ENCODE measurements at places on chromosomes 2 and 18. TPM values are rescaled to one million over a fixed set of nuclear protein-coding genes. Genes with fewer than 3 reads are reported as not detected.

TWIST2 gene
- total RNA-seq: 94.5 TPM

NOP58 gene
- 35.5 TPM for total RNA-seq

PROM2 gene
- 0.25 TPM for total RNA-seq

GALNT14 gene
- total RNA-seq: not detected

SERPINB10 gene
- total RNA-seq: not detected

DSC2 gene
- total RNA-seq: not detected

CHRNG gene
- total RNA-seq: not detected

NT5DC4 gene
- not detected for total RNA-seq

EFHD1 gene
- 0.37 TPM for total RNA-seq

SIX2 gene
- 130 TPM for total RNA-seq

ANKRD30BL gene
- total RNA-seq: not detected

RNU2-63P gene
- not detected for total RNA-seq

PSMA8 gene
- not detected for total RNA-seq

GDF7 gene
- not detected for total RNA-seq

SERPINB3 gene
- not detected for total RNA-seq

GAREM2 gene
- 4.2 TPM for total RNA-seq

TRIM43 gene
- total RNA-seq: not detected

FSHR gene
- not detected for total RNA-seq

RIT2 gene
- not detected for total RNA-seq

IL1F10 gene
- not detected for total RNA-seq

ALK gene
- not detected for total RNA-seq

IL18R1 gene
- 13.1 TPM for total RNA-seq

Measured in cardiac ventricle fibroblast (primary cell).